KBM-7 (cell line): ENCODE measurements at places on chromosomes 12 and 14.

DNA sequence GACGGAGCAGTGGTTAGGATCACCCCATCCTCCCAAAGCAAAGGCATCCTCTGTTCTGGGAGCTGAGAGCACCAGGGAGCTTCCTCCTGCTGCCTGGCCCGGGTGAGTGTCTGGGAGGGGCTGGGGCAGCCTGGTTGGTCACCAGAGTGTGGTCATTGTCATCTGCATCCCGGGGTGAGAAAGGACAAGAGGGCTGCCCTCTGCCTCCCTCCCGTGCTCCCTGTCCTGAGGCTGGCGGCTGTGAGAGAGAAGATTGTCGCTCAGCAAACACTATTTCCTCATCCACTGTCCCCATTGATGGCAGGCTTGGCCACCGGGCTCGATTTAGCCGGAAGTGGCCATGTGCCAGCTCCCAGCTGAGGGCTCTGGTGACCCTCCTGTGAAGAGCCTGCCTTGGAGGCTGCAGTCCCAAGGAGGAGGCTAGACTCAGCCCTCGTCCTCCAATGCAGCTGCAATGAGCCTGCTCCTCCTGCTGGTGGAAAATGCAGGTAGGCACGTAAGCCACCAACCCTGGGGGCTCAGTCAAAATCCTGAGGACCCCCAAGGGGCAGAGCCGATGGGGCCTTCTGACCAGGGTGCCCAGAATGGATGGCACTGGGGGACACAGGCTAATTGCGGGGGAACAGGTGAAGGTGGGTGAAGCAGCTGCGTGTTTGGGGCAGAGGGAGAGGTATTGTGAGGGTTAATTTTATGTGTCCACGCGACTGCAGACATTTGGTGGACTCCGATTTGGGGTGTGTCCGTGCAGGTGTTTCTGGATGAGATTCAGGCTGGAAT is 155.7 kb downstream of the KIF26A start:
- DNase-seq = no peak

GRCh38 chr12:1281683-1282366 is 290.8 kb downstream of the ERC1 start:
- no peak for DNase-seq

DNA sequence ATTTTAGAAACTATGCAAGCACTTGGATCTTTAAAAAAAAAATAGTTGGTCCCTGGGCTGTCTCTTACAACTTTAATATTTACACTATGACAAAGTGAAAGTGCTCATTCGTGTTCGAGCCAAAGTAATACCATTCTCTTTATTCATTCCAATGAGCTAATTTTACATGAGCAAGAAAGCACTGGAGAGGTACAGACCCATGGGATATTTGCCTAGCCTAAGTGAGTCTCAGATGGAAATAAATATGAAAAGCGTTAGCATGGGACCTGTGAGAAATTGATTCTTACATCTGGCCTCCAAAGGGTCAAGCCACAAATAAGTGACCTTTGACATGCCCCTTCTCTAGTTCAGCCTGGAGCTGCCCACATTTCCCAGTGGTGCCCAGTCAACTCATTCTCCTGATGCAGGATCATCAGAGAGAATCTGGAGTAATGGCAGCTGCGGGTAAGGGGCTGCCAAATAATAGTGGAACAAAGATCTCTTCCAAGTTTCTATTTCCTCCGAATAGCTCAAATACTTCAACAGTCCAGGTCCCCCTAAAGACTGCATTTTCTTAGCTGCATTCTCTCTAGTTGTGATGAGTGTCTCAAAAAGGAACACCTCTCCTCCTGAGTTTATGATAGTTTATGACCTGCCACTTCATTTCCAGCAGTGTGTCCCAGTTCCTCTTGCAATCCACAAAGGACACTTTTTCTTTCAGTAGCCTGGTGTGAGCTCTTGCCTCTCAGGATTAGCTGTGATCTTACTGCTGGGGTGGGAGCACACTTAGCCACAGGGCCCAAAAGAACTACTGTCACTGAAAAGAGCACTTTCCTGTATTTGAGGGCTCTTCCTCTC is 208.2 kb downstream of the DAD1 start:
- DNase-seq = no peak

- no peak for DNase-seq
Measured at GRCh38 chr12:30822385-30823155, 67.8 kb upstream of the CAPRIN2 start.

- no peak for DNase-seq
Measured at GRCh38 chr14:51653775-51654532, 2.2 kb downstream of the FRMD6 start.

DNA sequence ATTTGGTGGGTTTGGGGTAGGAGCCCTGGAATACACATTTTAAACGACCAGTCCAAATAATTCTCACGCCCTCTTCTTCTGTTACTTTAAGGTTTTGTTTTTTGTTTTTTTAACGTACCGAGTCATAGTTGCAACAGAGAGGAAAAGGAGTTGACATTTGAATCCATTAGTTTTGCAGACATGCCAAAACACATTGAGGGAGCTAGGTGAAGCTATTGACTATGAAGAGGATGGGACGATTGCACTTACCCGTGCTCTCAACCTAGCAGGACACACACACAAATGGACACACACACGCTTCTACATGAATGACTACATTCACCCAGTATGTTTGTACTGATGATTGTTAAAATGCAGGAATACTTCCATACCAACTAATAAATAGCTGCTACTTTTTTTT is 54.3 kb upstream of the CIT start:
- DNase-seq = no peak

- no peak for DNase-seq
Measured at GRCh38 chr12:105078712-105079570, 5.3 kb downstream of the ALDH1L2 start.

DNA sequence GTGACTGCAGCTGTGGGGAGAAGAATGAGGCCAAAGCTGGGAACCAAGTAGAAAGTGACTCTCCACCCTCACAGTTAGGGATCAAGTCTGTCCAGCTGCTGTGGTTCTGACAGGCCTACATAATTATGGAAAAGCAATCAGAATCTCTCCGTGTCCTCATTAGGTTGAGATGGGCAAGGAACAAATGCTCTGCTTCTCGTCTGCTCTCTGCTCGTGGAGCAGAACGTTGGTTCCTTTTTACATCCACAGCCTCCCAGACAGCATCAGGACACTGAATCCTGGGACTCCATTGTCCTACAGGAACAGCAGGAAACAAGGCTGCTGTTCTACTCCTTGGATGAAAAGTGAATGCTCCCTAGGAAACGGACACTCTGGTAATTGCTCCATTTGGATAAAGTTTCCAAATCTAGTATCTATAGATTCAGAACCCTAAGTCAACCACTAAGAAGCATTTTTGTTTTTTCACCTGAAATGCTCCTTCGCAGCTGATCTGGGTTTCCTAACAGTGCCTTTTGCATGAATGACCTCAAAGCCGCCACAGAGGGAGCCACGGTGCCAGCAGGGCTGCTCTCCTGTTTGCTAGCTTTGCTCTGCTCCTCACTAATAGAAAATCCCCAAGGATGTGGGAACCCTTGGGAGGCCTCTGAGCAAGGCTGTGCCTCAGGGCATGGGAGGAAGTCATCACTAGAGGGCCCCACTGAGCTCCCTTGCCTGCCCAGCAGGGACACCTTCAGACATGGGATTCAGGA is 102.0 kb downstream of the EGLN3 start:
- peak; percentile 62 for DNase-seq

GRCh38 chr14:39491134-39491571 is 58.9 kb upstream of the FBXO33 start:
- peak; percentile 50 for DNase-seq

DNA sequence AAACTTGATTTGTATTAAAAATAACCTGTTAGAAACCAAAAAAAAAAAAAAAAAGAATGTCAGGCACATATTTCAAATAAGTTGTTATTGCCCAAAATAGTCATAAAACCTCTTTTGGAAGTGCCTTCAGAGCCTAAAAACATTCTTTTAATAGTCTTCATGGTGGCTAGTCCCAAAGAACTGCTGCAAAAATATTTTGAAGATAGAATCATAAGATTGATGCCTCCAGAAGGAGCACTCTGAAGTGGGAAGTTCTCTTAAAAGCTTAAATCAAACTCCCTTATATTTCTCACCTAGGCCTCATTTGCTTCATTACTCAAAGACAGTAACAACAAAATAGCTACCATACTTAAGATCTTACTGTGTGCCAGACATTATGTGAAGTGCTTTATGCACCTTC is 27.2 kb upstream of the NT5DC3 start:
- DNase-seq = no peak

- no peak for DNase-seq
Measured at GRCh38 chr12:110936367-110937103, 16.2 kb upstream of the MYL2 start.

- DNase-seq = no peak
Measured at GRCh38 chr14:32197919-32198318, 3.9 kb upstream of the RNU6-7 start.

DNA sequence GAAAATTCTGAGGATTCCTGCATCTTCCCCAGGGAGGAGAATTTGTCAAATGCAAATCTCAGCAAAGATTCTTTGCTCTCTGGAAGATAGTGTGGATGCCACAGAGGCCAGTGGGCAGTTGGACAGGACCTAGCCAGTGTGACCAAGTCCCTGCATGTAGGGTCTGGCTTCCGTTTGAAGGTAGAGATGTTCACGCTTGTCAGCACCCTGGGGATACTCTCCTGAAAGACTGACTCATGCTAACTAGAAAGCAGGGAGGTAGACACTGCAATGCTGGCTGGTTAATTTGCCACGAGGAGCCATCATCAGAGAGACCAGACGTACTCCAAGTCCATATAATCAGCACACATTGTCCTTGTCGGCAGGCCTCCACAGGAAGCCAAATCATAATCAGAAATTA is 130.1 kb downstream of the SAMD4A start:
- no peak for DNase-seq

GRCh38 chr14:33307691-33308251 is 369.1 kb downstream of the NPAS3 start:
- no peak for DNase-seq

- peak; percentile 14 for DNase-seq
Measured at GRCh38 chr12:30926243-30927221, at the start of gene TSPAN11. Gene TSPAN11 (plus strand): TSS chr12:30926748. CDS start chr12:30953992, 27,244 bp downstream.

DNA sequence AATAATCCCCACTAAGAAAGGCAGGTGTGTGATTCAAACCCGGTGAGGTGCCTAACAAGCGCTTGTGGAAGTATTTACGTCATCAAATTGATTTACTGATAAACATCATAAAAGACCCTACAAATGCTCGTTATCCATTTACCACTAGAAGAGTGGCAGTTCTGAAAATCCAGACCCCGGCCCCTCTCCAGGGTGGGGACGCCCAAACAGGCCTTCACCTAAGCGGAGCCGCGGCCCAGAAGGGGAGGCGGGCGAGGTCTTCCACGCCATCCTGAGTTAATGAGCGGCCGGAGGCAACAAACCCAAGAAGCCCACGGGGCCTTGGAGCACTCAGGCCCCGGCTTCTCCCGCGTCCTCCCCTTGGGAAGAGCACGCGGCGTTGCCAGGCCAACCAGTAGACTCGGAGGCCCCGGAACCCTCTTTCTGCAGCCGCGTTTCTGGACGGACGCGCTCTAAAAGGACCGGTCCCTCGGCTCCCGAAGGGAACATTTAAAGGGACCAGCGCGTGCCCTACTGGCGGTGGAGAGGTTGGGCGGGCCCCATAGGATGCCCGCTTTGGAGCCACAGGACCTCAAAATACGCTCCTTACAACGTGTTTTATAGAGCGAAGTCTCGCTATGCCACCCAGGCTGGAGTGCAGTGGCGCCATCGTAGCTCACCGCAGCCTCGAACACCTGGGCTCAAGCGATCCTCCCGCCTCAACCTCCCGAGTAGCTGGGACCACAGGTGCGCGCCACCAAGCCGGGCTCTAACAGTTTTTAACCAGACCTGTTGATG is 3.5 kb downstream of the PTPN21 start:
- no peak for DNase-seq

DNA sequence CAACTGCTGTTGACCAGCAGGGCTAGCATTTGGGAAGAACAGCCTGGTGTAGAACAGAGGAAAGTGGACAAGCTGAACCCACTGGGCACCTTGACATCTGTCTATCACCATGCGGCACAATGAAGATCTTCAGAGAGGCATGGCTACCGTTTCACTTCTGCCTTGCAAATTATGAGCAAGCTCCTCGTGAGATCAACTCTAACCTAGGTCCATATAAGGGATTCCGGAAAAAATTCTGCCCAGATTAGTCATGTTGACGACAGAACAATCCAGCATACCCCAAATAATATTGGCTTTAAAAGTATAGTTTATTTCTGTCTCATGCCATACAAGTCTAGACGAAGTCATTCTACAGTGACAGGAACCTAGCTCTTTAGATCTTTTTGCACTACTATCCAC is 91.6 kb upstream of the ATF7IP start:
- DNase-seq = no peak

DNA sequence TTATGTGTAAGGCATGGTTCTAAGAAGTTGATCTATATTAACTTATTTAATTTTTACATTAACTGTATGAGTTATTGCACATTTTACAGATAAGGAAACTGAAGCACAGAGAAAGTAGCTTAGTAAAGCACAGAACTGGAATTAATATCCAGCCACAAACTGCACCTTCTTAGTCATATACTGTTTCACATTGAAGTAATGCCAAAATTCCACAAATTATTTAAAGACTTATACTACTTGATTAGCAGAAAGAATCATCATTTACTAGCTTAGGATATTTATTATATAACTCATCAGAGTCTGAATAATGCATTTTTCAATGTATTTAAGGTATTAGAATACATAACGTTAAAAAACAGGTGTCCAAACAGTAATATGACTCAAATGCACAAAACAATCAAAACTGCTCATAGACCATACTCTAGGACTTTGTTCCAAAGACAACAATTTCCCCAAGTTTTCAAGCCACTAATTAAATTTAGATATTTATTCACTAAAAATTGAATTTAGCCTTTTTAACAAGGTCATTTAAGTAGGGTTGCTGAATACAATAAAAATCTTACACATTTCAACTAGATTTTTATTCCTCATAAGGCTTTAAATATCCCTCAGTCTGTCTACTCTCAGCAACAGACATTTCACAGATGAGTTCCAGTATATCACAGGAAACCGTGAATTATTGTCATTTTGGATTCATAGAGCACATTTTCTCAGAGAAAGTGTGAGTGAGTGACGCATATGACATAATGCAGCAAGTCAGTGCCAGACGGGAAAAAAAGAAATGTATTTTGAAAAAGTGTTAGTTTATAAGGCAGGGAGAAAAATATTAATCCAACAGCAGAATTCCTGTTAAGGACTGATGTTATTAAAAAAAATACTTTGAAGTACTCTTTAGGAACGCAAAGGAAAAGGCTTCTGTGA is 782.5 kb downstream of the TMTC2 start:
- DNase-seq = no peak

DNA sequence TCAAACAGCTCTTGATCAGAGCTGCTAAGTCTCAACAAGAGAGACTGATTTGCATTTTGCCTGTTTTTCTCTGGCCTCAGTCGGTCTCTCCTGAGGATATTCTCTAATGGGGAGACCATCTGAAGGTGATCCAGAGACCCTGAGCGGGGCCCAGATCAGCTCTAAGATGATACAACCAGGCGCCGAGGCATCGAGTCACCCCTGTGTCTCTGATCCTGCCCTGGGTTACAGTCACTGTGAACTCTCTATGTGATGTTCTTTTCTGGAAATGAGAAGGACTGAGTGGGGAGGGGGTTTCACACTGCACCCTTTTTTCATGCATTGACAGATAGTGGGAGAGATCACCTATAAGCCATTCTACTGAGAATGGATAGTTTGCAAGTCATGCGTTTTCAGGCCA is 247.6 kb upstream of the PWP1 start:
- no peak for DNase-seq
